Upper lobe of left lung (tissue), 6 donors: ENCODE measurements at places on chromosomes 2 and 18. TPM values are rescaled to one million over a fixed set of nuclear protein-coding genes. Genes with fewer than 3 reads are reported as not detected.

- H3K4me3 ChIP-seq: peak overlapping the region; percentile 17
- peak overlapping the region; percentile 13 for H3K27ac ChIP-seq
- H3K4me1 ChIP-seq: no peaks in the 10 kb centered on the region
- no peaks in the 10 kb centered on the region for H3K27me3 ChIP-seq
Observed at GRCh38 chr2:179561702-179562101, 297.1 kb upstream of the SESTD1 start.

DNA sequence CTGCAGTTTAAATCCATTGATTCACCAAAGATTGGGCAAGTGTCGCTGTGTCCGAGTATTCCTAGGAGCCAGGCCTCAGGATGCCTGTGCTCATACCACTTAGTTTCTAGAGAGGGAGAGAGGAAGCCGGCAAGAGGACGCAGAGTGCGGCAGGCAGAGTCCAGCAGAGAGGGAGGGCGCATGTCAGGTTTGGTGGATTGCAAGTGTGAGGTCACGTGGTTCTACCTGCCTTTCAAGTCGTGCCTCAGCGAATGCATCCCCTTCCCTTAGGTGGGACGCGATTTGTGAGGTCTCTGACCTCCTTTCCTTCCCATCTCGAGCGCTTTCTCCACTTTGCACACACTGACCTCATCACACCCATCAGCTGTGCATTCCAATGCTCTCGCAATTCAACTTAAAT, 188.1 kb downstream of the TMEM18 start:
- H3K4me1 ChIP-seq: no peaks in the 10 kb centered on the region
- H3K36me3 ChIP-seq: no peaks in the 10 kb centered on the region
- H3K27me3 ChIP-seq: no peaks in the 10 kb centered on the region
- no peak for DNase-seq
- H3K27ac ChIP-seq: no peak overlapping the region

DNA sequence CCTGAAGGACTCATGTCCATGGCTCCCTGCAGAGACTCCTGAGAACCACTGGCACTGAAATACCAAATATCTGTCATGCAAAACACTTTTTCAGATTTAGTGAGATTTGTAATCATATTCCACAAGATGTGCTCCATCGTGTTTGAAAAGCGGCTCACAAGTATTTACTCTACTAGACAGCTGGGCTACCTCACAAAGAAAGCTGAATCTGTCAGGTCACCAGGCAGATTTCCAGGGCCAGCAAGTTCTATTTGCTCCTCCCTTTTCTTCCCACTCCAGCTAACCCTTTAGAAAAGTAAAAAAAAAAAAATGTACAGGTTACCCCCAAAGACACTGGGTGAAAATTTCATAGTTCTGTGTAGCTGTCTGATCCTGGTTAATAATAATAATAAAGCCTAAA, 22.9 kb downstream of the WIPF1 start:
- H3K27ac ChIP-seq: no peak overlapping the region
- peaks cover 8% of the 10 kb centered on the region for H3K36me3 ChIP-seq
- DNase-seq: no peak
- peaks cover 13% of the 10 kb centered on the region for H3K4me1 ChIP-seq
- H3K4me3 ChIP-seq: no peak overlapping the region
- H3K27me3 ChIP-seq: no peaks in the 10 kb centered on the region

DNA sequence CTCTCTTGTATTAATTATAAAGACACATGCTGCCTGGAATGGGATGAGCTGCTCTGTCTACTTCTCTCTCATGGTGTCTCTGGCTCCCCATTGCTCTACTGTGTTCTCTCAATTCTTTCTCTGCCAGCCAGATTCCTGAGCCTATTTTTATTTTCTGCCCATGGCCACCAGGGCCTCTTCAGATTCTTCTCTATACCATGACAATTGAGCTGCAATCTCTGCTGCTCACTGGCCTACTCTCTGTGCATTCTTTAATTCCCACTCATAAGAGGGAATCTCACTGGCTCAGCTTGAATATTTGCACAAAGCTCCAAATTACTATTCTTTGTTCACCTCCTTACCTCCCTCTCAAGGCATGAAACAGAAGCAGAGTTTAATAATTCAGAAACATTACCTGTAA, 161.4 kb upstream of the GULP1 start:
- H3K27ac ChIP-seq: no peak overlapping the region
- no peak overlapping the region for H3K4me3 ChIP-seq
- no peaks in the 10 kb centered on the region for H3K4me1 ChIP-seq
- H3K36me3 ChIP-seq: no peaks in the 10 kb centered on the region

DNA sequence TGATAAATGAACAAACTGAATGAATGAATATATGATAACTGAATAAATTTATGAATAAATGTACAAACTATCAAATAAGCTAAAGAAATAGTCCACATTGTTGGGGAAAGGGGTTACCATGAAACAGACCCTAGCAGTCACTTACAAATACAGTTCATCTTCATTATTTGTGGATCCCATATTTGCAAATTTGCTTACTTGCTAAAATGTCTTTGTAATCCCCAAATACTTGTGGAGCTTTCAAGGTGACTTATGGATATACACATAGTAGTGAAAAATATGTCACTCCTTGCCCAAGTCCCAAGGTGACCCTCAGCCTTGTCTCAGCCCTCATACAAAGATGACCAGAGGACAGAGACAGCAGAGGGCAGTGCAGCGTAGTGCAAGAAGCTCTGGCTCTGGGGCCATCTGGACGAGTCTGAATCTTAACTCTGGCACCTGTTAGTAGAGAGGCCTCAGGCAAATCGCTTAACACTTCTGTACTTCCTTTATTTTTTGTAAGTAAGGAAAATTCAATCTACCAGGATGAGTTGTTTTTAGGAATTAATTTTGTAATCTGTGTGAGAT, 3.1 kb downstream of the PAIP2B start:
- no peaks in the 10 kb centered on the region for H3K27me3 ChIP-seq
- H3K4me1 ChIP-seq: peaks cover 12% of the 10 kb centered on the region
- no peak overlapping the region for H3K27ac ChIP-seq
- no peak overlapping the region for H3K4me3 ChIP-seq

DNA sequence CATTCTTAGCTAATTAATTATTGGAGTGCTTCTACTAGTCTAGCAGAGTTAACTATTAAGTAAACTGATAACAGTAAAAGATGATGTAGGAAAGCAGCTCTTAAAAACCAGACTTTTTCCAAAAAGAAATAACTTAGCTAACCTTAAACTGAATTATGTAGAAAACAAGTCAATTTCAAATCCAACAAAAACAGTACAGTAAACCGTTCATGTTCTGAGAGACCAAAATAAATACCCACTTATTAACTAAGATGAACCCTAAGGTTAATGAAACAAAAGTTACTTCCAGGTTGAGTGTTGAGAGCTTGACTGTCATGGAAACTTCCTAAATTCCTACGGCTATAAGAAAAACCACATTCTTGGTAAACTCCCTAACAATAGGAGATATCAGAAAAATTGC, 181.2 kb downstream of the PPP1R1C start:
- no peak overlapping the region for H3K27ac ChIP-seq
- no peaks in the 10 kb centered on the region for H3K4me1 ChIP-seq
- no peak overlapping the region for H3K4me3 ChIP-seq
- no peak for DNase-seq
- no peaks in the 10 kb centered on the region for H3K27me3 ChIP-seq
- no peaks in the 10 kb centered on the region for H3K36me3 ChIP-seq

GRCh38 chr2:172464400-172465129, 37.2 kb downstream of the ITGA6 start:
- DNase-seq: no peak
- no peaks in the 10 kb centered on the region for H3K27me3 ChIP-seq
- H3K27ac ChIP-seq: peak overlapping the region; percentile 37
- H3K4me1 ChIP-seq: peaks cover 52% of the 10 kb centered on the region
- H3K4me3 ChIP-seq: no peak overlapping the region
- H3K36me3 ChIP-seq: peaks cover 3% of the 10 kb centered on the region

- H3K4me3 ChIP-seq: no peak overlapping the region
- no peaks in the 10 kb centered on the region for H3K27me3 ChIP-seq
- no peak overlapping the region for H3K27ac ChIP-seq
- peaks cover 100% of the 10 kb centered on the region for H3K36me3 ChIP-seq
- H3K4me1 ChIP-seq: no peaks in the 10 kb centered on the region
- DNase-seq: no peak
Observed at GRCh38 chr2:37211212-37211611, 14.9 kb downstream of the CEBPZOS start.

DNA sequence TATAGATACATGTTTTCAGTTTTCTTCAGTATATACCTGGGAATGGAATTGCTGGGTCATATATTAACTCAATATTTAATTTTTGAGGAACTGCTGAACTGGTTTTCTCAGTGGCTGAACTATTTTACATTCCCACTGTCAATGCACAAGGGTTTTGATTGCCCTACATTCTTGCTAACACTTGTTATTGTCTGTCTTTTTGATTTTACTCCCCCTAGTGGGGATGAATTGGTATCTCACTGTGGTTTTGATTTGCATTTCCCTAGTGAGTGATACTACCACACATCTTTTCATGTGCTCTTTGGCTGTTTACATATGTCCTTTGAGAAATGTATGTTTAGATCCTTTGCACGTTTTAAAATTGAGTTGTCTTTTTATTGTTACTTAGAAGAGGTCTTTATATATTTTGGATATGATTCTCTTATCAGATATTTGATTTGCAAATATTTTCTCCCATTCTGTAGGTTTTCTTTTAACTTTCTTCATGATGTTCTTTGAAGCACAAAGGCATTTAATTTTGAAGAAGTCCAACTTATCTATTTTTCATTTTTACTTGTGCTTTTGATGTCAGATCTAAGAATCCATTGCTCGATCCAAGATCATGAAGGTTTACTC, 36.2 kb downstream of the ASB1 start:
- no peaks in the 10 kb centered on the region for H3K4me1 ChIP-seq
- H3K4me3 ChIP-seq: no peak overlapping the region
- DNase-seq: no peak
- H3K27me3 ChIP-seq: no peaks in the 10 kb centered on the region
- no peak overlapping the region for H3K27ac ChIP-seq

DNA sequence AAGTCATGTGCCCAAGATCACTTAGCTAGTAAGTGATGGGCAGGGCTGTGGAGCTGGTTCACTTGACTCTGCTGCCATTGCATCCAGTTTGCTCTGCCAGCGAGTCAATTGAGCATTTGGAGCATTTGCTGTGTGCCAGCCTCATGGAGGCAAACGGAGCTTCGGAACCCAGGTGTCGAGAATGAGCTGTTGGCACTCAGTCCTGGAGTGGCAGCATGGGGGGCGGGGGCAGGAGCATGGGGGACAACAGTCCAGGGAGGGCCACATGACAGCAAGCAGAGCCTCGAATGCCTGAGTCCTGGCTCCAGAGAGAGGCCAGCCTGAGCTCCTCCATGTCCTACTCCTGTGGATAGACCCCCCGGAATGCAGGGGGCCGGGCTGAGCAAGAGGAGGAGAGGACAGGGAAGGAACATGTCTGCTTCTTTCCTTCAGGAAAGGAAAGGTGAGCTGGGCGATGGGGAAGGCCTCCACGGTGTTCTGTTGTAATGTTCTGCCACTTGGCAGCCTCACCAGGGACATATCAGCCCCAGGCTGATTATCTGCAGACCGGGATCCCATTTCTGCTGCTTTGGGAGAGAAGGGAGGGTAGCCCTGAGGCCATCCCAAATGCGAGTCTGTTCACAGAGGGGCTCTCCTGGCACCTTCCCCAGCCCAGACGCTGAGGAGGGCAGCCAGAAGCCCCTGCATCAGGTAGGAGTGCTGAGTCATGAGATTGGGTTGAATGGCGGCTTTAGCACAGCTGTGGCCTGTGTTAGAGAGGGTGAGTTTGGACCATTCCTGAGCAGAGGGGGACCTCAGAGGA, 59.6 kb downstream of the HPCAL1 start:
- no peaks in the 10 kb centered on the region for H3K27me3 ChIP-seq
- peaks cover 28% of the 10 kb centered on the region for H3K4me1 ChIP-seq
- H3K36me3 ChIP-seq: no peaks in the 10 kb centered on the region
- no peak overlapping the region for H3K4me3 ChIP-seq
- no peak overlapping the region for H3K27ac ChIP-seq
- no peak for DNase-seq

Gene GALNT13
- 3.3 TPM for total RNA-seq

DNA sequence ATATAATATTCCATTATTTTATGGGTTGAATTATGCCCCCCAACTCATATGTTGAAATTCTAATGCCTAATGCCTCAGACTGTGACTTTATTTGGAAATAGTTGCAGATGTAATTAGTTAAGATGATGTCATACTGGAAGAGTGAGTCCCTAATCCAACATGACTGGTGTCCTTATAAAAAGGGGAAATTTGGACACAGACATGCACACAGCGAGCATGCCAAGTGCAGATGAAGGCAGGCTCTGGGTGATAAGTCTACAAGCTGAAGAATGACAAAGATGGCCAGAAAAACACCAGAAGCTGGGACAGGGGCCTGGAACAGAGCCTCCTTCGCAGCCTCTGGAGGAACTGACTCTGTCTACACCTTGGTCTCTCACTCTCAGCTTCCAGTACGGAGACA, 10.0 kb upstream of the ASAP2 start:
- no peak overlapping the region for H3K27ac ChIP-seq
- no peaks in the 10 kb centered on the region for H3K27me3 ChIP-seq
- H3K4me1 ChIP-seq: peaks cover 5% of the 10 kb centered on the region
- no peak for DNase-seq
- no peaks in the 10 kb centered on the region for H3K36me3 ChIP-seq

Gene FER1L5
- 0.37 TPM for total RNA-seq

DNA sequence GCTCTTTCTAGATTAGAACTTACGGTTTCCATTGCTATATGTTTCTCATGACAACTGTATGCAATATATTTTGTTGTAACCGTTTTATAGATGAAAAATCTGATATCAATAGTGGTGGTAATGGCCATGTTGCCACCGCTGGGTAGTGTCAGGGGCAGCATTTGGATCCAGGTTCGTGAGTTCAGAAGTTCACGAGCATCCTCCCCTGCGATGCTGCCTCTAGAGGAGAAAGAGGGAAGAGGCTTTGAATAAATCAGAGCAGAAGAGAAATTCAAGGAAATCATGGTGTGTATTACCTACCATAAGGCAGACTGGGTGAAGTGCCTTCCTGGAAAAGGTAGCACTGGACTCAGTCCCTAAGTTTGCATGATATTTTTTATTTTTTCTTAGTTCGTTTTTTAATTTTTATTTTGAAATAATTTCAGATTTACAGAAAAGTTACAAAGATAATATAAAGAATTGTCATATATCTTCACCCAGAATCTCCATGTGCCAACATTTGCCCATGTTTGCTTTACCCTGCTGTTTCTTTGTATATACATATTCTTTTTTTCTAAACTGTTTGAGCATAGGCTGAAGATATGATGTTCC, 3.3 kb upstream of the ZBTB7C start:
- H3K36me3 ChIP-seq: no peaks in the 10 kb centered on the region
- DNase-seq: no peak
- H3K4me1 ChIP-seq: peaks cover 28% of the 10 kb centered on the region
- H3K27ac ChIP-seq: no peak overlapping the region
- H3K4me3 ChIP-seq: no peak overlapping the region

GRCh38 chr2:123051136-123051535, 974.0 kb upstream of the CNTNAP5 start:
- no peak overlapping the region for H3K27ac ChIP-seq
- DNase-seq: no peak
- H3K36me3 ChIP-seq: no peaks in the 10 kb centered on the region
- H3K4me3 ChIP-seq: no peak overlapping the region
